ENCODE measurements at places on chromosomes 2 and 18.

- DNase-seq: no peak
Observed at GRCh38 chr18:29501952-29502351, 1325.0 kb upstream of the CDH2 start.

DNA sequence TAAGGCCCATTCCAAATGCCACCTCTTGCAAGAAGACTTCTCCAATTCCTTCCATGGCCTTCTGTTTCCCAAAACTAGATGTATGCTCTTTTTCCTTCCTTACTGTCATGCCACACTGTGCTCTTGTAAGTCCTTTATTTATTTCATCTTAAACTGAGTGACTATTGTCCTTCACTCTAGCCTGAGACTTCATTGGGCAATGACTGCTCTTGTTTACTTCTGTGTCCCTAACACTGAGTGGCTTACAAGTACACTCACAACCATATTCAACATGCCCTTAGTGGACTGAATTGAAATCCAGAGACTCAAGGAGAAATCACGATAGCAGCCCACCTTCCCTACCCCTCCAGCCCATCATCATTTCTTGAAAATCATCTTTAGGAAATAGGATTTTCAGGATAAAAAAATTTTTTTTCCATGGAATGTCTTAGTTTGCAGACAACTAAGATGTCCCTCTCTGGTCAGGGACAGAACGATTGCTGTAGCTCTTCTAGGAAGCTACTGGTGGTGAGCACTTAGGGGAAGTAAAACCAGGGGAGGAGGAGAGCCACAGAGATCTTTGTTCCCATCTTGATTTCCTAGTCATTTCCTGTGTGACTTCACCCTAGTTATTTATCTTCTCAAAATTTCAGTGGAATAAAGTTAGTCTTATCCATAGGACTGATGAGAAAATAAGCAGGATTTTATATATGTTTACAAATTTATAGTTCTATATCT lies 80.7 kb downstream of the CYRIA start:
- DNase-seq: no peak

DNA sequence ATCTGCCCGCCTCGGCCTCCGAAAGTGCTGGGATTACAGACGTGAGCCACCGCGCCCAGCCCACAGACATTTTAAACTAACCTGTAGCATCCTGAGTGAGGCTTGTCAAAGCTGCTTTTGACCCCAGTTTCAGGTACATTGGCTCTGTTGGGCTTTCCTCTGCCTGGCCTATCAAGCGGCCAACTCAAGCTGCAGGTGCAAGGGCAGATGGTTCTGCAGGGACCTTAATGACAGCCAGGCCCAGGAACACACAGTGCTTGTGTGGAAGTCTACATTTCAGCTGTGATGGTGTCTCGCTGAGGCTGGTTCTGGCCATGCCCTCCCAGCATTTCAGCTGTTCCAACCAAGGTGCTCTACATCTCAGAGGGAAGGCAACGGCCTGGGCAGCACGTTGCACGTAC lies 18.4 kb downstream of the INPP4A start:
- DNase-seq: no peak

DNA sequence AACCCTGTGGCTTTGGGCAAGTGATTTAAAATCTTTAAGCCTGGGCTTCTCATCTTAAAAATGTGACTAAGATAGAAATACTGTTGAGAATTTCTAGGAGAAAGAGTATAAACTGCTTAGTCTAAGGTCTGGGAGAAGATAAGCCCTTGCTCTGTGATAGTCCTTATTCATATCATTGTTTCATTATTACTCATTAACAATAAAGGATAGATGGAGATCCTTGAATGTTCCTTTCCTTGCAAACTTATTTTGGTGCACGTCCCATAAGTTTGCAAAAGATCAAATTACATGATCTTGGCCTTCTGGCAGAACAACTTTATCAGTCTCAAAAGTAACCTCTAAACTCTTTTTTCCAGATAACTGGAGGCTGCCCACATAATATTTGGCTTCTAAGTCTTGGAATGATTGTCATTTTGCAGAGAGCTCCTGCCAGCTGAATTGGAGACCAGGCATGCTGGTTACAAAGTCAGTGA lies 138.3 kb downstream of the FAM124B start:
- DNase-seq: no peak

GRCh38 chr2:168336786-168337388 lies 89.5 kb upstream of the STK39 start:
- DNase-seq: no peak

GRCh38 chr2:31415421-31415820 lies 879 bp upstream of the XDH start:
- no peak for DNase-seq

DNA sequence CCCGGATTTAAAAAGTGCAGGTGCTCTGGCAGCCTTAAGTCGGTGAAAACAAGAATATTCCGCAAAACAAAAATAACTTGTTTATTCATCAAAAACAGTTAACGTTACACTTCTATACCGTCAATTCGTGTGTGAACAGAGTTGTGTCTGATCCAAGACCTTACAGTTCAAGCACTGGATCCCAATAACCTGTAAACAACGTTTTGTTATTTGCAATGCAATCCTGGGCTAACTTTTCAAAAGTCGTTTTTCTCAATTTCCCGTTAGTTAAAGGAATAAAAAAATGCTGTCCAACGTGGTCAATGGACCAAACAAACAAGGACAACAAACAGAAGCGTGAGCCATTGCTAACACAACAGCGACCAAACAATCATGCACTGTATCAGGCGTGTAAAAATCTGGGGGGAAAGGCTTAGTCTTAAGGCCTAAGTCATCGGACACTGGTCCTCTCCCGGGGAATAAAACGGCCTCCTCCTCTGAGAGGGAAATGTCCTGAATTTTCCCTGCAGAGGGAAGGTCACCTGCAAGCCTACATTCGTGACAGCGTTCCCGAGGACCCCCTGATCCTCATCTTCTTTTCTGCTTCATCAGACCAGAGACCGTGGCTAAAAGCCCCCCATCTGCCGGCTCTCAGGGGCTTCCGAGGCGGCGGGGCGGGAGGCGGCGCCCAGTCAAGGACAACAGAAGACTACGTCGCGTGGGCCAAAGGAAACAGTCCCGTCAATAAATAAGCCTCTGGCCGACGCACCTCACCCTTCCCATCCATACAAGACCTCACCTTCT lies 490 bp downstream of the NDUFS1 start:
- no peak for DNase-seq

Measured in forelimb muscle (tissue), 1 donor.